ENCODE measurements at places on chromosomes 16 and 17. TPM values are rescaled to one million over a fixed set of nuclear protein-coding genes. Genes with fewer than 3 reads are reported as not detected.

DNA sequence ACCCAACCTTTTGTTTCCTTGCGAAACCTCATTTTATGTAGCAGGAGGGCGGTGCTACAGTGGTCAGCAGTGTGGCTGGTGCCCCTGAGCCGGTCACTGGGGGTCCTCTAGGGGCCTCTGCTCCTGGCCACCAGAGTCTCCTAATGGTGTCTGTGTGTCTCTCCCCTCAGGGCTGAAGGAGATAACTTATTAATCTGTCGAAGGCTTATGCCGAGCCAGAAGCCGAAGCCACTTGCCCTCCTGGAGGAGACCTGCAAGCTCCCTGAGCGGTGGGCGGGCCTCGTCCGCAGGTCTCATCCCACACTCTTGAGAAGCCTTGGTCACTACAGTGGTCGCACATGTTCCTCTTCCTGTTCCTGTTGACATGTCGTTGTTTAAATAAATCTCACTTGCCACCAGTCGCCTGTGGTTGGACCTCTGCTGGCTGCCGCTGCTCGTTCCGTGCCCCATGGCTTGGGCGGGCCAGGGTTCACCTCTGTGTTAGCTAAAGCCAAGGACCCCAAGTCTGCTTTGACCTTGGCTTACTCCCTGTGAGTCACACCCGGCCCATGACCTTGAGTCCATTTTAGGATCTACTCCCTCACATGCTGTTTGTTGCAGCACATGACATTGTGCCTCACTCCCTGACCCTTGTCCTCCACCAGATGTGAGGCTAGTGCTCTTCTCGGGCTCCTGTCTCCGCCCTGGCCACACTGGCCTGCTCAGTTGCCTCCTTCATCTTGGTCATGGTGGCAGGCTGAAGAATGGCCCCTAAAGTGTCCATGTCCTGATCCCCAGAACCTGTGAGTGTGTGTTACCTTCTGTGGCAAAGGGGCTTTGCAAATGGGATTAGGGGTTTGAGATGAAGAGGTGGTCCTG lies 38.7 kb upstream of the AQP8 start:
- no peak for DNase-seq

Gene ADAD2
- total RNA-seq: not detected

Gene KRTAP3-1
- not detected for total RNA-seq

DNA sequence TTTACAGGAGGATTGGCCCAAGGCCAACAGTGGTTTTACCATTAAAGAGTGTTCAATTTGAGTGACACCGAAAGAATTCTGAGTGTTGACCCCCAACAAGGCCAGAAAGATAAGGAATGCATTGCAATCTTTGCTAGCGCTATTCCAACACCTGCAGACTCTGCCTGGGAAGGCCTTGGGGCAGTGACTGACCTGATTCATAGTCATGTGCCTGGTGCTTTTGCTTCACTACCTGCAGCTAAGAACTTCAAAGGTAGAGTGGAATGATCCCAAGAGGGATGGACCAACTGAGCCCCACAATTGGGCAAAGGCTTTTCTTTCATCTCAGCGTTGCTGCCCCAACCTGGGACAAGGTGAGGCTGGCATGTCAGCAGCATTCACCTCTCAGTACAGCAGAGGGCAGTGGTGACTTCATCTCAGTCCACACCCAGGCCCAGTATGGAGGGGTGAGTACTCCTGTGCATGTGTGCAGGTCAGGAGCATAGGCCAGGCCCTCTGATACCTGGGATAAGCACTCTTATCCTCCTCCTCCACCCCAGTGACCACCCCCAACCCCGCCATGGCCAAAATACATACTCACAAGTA lies 149.6 kb upstream of the GNAO1 start:
- peak; percentile 23 for DNase-seq

GRCh38 chr17:2253768-2254406 lies 49.7 kb downstream of the SMG6 start:
- DNase-seq: no peak

GRCh38 chr16:70778901-70779309 lies 22.1 kb downstream of the VAC14 start:
- DNase-seq: peak; percentile 83

DNA sequence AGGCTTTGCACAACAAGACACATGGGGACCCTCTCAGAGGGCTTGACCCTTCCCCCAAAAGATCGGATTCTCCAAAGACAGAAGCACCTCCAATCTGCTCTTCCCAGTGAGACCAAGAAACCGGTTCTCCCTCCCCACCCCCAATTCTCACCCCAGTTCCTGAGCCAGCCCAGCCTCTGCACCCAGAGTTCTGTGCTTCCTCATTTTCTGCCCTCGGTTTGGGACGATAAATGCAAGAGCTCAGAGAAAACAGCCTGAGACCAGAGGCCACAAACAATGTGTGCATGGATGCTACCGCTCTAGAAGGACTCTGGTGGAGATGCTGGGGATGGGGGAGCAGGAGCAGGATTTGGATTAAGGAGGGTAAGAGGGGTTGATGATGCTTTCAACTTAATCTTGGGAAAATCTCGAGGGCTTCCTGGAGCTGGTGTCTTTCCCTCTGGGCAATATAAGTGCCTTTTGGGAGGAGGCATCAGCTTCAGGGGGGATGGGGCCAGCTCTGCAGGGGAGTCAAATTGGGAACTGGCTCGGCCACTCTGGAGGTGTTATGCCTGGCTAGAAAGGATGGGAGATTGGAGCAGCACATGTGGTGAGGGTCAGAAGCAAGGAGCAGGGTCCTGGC lies 6.0 kb downstream of the KRT15 start:
- DNase-seq: no peak

Gene ULK2
- 14.7 TPM for total RNA-seq

Gene DCAKD
- 18.2 TPM for total RNA-seq

Gene CMTM4
- 83.2 TPM for total RNA-seq

DNA sequence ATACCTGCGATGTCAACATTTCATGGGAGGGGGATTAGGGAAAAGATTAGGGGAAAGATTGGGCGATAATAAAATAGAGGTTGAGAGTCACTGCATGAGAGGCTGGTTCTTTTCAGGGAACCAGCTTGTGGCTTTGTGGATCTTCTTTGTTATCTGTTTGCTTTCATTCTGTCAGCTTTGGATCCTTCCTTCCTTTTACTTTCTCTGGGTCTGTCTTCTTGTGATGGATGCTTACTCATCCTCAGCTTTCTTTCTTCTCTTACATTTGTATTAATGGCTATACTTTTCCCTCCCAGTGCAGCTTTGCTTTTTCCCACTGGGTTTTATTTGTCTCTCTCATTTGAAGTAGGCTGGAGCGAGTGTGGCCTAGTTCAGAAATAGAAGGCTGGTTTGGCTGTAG lies 47.1 kb downstream of the RPTOR start:
- no peak for DNase-seq

Gene PYDC1
- total RNA-seq: not detected

Gene CACNG3
- not detected for total RNA-seq

DNA sequence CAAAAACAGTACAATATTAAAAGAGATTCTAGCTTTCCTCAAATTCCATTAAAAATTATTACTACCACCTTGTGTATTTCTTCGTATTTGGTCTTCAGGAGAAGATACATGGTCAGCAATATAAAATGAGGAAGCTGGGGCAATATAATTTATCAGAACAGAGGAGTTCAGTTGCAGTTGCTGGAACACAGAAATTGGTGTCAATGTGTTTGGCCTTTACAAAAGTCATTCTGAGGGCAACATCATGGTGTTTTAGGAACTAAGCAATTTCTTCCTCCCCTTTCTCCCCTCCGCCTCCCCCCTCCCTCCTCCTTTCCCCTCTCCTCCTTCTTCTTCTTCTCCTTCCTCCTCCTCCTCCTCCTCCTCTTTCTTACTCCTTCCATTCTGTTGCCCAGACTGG lies 102.1 kb downstream of the YPEL2 start:
- no peak for DNase-seq

DNA sequence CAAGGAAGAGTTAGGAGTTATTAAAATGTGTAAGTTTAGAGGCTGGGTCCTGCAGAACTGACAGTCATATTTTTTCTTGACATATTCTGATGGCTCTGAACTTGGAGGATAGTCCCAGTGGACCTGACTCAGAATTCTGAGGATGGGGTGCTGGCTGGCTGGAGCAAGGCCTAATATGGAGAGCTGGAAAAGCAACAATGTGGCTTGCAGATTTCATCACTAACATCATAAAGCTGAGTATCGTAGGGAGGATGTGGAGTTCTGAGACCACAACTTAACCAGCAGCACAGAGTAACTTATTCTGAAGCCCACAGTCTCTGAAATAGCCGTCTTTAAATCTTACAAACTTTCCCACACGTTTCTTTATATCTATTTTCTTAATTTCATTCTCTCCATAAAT lies 2.3 kb downstream of the KRTAP1-5 start:
- no peak for DNase-seq

GRCh38 chr16:81445966-81446906 lies 1.6 kb downstream of the CMIP start:
- DNase-seq: peak; percentile 83

Gene CCL17
- not detected for total RNA-seq

DNA sequence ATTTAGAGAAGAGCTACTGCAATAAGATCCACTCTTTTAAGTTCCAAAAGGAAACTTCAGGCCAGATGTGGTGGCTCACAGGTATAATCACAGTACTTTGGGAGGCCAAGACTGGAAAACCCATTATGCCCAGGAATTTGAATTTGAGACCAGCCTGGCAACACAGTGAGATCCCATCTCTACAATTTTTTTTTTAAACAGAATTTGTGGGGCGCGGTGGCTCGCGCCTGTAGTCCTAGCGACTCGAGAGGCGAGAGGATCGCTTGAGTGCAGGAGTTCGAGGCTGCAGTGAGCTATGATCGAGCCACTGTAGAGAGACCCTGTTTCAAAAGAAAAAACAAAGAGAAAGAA lies 793 bp downstream of the COG7 start:
- DNase-seq: no peak

- DNase-seq: no peak
These were observed 53.2 kb upstream of the TRAP1 start for GRCh38 chr16:3770530-3770929.

Gene MT1G
- not detected for total RNA-seq

- no peak for DNase-seq
These were observed 52.5 kb downstream of the TMEM114 start for GRCh38 chr16:8537691-8538342.

- DNase-seq: no peak
These were observed 695.9 kb upstream of the CDH8 start for GRCh38 chr16:62732092-62732491.

Gene SGF29
- 10.0 TPM for total RNA-seq

- DNase-seq: peak; percentile 33
These were observed 1.5 kb upstream of the GFAP start for GRCh38 chr17:44916781-44917241.

DNA sequence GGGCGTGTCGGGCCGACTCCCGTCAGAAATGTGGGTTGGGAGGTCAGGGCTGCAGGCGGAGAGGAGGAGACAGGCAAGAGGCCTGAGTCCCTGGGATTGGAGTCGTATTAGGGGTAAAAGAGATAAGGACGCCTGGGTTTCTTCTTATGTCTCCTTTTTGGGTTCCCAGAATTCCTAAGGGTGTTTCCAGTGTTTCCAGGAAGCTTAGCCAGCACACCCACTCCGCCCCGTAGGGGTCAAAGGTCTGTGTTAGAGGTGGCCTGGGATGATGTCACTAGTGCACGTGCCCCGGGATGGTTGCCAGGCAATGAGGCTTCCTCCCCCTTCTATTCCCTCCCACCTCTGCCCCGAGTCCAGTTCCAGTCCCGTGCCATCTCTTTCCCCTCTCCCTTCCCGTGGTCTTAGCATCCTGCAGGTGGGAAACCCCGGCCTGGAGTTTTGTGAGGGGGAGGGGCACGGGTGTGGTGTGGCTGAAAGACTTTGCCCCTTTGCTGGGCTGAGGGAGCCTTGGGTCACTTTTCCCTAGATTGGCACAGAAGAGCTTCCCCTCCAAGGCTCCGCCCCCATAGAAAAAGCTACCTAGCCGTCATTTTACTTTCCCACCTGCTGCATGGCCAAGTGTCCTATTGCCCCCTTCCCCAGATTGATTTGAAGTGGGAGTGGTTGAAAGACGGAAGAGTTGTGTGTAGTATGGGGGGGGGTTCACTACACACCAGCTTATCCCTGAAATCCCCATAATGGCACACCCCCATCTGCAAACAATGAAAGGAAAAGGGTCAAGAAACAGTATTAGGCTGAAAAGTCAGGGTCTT lies 2.8 kb downstream of the KDM6B start:
- DNase-seq: peak; percentile 59
